ENCODE measurements at places on chromosomes 2 and 18. TPM values are rescaled to one million over a fixed set of nuclear protein-coding genes. Genes with fewer than 3 reads are reported as not detected.
A peak's percentile ranks its signal among the peaks of the same experiment; 100 is the strongest.

The NLRC4 gene
- total RNA-seq: 0.36 TPM

GRCh38 chr2:11692966-11693521 lies 23.0 kb upstream of the NTSR2 start:
- peak; percentile 78 for DNase-seq

DNA sequence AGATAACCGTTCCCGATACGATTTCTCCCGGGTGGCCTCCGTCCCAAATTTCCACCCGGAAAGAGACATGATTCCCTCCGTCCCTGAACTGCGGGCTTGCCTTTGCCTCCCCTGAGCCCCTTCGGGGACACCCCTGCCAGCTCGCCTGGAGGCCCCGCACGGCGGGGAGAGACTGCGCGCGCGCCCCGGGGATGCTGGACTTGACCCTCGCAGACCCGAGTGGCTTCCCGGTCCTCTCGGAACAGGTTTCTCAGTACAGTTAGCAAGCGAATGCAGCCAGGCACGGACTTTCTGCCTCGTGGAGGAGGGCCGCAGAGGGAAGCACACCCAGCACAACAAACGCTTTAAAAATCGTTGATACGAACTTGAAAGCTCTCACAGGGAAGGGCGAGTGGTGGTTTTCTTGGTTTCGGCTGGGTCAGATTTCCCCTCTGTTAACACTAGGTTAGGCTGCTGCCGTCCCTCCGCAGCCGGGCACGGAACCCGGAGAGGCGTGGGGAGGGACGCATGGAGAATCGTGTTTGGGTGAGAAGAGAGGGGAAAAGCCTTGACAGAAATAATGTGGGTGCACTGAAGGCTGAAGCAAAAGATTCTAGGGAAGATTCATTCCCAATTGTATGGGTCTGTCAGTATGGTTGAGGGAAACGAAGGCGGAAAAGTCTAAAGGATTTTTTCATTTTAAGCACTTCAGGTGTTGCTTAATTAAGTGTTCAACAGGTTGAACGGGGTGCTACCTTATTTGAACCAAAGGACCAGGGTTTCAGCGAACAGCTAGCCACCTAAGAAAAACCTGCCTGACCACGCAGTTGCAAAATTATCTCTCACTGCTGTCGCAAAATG lies 916 bp downstream of the TNFRSF11A start:
- no peak for DNase-seq

- DNase-seq: no peak
These were observed 8.0 kb downstream of the ZNF396 start for GRCh38 chr18:35369126-35369525.

- no peak for DNase-seq
These were observed 195.9 kb downstream of the TFCP2L1 start for GRCh38 chr2:121089166-121089510.

DNA sequence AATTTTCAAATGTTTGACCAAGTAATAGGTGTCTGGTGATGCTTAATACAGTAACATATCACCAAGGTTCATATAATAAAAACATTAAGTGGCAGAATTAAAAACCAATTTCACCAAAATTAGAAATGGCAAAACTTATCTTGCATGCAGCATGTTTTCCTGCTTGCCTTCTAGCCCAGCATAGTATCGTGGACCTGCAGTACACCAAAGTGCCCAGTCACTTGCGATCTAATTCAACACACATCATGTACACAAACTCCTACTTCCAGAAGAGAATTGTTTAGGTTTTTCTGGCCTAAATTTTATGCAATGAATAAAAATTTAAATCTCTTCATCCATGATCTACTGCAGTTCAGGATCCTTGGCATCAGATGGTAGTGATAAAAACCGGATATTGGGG lies 28.9 kb downstream of the LPIN2 start:
- no peak for DNase-seq

GRCh38 chr2:220143336-220143735 lies 515.9 kb downstream of the SLC4A3 start:
- no peak for DNase-seq

GRCh38 chr18:805755-806110 lies 6.3 kb downstream of the YES1 start:
- DNase-seq: no peak

DNA sequence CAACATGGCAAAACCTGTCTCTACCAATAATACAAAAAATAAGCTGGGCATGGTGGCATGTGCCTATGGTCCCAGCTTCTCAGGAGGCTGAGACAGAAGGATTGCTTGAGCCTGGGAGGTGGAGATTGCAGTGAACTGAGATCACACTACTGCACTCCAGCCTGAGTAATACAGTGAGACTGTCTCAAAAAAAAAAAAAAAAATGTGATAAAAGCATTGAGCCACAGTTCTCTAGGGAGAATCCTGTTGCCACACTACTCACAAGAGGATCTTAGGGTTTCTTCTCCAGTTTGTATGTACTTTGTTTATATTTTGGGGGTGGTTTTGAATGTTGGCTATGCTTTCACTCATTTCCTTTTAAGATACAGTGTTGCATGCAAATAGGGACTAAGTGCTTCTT lies 62.0 kb downstream of the TMEM185B start:
- DNase-seq: no peak

DNA sequence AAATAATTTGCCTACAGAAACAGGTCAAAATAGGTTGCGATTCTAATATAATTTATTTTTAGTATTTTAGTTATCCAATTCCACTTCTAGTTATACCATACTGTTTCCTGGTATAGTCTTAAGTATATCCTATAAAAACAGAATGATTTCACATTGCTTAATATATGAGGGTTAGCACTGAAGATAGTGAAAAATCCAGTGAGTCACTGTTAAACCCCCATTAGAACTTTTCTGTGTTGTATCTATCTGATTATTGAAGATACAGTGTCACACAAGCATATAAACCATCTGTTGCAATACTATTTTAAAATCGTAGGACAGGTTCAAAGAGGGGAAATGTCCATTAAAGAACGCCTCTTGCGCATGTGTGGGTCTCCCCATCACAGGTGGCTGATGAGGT lies 110.0 kb downstream of the FEZ2 start:
- no peak for DNase-seq

GRCh38 chr2:122960759-122961641 lies 1064.1 kb upstream of the CNTNAP5 start:
- DNase-seq: no peak

Data from cerebellum (tissue), 4 donors.